ENCODE measurements at places on chromosomes 3 and 15.
A peak's percentile ranks its signal among the peaks of the same experiment; 100 is the strongest.

DNA sequence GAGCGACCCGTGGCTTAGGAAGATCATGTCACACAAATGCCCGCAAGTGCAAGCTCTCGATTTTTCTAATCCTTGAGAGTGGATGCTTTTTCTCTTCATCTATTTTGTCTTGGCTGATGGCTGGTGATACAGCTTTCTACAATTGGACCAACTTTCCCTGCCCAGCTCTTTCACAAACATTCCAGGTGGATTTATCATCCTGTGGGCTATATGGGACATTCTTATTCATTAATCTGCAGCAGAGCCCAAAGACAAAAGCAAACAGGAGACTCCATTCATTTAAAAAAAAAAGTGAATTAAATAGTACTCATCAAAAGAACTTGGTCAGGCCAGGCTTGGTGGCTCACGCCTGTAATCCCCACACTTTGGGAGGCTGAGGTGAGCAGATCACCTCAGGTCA is 14.2 kb upstream of the TSEN2 start:
- DNase-seq: no peak

DNA sequence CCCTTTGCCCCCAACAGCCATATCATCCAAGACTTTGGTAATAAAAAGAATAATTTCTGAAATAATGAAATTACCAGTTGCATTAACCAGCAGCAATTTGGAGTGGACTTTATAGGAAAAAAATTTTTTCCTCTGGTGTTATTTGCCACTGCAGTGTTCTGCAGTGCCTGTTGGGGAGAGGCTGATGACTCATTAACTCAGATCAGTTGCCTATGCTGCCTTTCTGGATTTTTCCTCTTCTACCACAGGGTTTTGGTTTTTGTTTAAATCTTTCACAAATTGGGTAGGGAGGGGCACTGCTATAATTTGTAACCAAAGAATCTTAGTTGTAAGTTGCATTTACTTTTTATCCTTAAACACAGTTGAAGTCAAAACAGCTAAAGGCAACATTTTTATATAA is 22.7 kb downstream of the ATP6V1A start:
- no peak for DNase-seq

DNA sequence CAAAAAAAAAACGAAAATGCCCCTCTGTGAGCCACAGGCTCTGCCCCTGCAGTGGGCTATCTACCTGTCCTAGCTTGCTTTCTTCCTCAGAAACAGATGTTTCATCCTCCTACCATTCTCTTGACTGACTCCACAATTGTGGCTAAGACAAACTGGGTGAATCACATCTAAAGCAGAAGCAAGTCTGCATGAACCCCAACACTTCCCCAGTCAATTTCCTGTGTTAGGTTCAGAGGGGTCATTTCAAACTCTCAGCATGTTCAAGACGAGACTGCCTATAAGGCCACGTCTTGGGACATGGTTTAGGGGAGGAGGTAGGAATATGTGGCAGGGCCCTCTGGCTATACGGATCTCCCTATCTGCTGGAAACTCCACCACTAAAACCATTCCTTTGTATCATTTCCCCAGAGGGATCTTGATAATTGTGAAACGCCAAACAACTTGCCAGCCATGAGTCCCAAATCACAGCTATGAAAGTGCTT is 28.6 kb upstream of the ANKDD1A start:
- peak; percentile 54 for DNase-seq

DNA sequence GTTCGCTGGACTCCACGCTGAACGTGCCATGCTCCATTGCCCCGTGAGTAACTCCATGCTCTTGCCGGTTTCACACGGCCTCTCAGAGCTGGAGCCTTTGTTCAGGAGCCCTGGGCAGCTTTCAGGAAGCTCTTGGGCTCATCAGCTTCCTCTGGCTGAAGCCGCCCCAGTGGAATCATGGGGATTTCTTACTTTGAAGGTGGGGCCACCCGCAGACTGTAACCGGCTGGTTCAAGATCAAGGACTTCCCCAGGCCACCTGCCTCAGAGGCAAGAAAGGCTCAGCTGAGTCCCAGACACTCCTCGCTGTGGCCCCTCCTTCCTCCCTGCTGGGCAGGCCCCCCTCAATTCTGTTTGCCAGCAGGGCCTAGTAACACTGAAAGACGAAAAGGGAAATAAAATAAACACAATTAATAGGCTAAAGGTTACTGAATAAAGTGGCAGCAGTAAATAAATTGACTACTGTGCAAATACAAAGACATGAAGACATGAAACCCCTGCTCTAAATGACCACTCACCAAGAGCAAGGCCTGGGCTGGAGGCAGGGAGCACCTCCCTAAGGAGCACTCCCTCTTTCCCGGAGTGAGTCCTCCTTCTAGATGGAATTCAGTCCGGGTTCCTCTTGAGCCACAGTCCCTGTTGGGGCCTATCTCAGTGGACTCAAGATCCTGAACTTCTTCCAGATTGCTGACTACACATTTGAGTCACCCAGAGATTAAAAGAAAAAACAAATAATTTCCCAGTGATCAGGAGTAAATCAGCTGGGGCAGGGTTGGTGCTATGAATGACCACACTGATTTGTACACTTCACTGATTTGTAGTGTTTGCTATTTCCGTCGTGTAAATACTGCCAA is 51.0 kb downstream of the ZDHHC19 start:
- DNase-seq: peak; percentile 54

DNA sequence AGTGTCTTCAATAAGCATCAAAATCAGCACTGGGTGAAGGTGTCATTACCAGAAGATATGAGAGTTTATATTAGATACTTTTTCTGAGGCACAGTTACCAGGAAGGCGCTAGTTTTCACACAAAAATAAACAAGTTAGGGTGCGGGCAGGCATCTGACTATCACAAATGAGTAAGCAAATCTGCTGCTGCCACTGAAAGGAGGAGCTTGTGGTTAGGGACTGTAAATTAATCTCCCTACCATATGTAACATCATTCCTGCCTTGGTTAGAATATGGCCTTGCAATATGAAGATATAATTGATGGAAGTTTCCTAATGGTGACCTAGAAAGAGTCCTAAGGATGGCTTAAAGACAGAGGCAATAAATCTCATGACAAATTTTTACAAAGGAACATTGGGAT is 19.5 kb upstream of the EID1 start:
- peak; percentile 13 for DNase-seq

DNA sequence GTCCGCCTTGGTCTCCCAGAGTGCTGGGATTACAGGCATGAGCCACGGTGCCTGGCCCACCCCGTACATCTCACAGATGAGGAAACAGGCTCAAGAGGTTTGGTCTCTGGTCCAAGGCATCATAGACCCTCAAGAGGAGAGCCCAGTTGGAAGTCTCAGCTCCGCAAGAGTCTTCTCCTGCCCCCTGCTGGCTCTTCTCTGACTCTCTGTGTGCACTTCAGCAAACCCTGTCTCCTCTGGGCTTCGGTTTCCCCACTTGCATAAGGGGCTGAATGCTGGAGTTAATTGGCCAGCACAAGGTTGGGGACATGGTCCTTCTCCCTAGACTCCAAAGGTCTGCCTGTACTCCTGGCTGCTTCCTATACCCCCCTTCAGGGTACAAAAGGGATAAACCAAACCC is 3.9 kb downstream of the MST1R start:
- DNase-seq: peak; percentile 18

DNA sequence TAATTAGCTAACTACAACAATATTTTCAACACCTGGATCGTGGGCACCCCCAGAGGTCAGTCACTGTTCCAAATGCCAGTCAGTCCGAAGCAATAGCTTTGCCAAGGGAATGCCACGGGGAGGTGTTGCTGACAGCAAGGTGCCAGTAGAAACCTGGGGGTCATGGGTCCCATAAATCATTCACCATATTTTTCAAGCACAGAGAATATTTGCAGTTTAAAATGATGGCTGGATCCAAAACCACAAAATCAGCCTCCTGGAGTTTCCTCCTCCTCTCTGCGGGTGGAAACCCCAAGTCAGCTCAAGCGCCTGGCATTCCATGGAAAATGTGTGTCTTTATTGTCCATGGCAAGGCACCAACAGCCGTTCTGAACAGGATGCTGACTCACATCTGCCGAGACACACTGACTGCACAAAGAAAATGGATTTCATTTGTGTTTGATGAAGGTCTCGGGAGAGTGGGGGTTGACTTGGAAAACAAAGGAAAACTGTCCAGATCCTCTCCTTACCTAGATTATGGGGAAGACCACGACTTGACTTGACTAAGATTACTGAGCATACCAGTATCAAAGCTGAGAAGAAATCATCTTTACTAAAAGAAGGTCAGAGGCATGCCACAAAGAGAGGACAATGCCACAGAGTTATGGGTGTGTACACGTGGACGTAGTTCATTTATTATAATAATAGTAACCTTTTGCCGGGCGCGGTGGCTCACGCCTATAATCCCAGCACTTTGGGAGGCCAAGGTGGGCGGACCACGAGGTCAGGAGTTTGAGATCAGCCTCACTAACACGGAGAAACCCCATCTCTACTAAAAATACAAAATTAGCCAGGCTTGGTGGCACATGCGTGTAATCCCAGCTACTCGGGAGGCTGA is 26.4 kb downstream of the ANXA2 start:
- peak; percentile 57 for DNase-seq

DNA sequence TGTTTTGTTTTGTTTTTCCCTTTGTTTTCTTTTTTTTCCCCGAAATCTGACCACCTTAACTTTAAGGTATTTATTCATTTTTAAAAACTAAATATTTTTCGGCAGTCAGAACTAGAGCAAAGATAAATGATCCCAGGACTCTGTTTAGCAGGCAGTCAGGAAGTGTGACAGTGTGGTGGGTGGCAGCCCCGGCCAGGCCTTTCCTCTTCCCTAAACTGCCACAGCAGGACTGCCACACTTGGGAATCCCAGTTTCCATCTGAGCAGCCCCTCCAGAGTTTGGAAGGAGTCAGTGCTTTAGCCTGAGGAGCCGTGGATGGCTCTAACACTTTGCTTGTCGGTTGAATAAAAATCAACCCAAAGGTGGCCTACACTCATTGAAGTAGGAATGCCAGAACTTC is 6.9 kb downstream of the CCRL2 start:
- no peak for DNase-seq

DNA sequence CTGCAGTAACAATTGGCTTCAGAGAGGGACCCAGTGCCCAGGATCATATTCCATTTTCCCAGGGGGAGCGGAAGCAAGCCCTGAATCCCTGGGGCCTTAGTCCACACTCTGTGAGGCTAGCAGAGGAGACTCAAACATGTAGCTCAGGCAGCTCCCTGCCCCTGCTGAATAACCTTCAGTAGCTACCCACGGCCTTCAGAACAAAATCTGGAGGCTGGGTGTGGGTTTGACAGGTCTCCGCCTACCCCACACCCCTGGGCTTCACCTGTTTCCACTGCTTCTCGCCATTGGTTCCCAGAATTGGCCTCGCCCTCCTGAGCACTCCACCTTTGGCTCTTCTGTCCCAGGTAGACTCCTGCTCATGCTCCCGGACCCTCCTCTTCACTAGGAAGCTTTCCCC is 93.6 kb upstream of the ATP2B2 start:
- no peak for DNase-seq

DNA sequence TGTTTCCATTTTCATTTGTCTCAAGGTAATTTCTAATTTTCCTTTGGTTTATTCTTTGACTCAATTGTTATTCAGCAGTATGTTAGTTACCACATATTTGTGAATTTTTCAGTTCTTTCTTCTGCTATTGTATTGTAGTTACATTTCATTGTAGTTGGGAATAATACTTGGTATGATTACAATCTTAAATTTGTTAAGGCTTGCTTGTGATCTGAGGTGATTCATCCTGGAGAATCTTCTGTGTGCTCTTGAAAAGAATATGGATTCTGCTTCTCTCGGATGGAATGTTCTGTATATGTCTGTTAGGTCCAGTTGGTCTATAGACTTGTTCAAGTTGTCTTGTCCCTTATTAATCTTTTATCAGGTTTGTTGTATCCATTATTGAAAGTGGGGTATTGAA is 63.4 kb upstream of the VEPH1 start:
- DNase-seq: no peak

- peak; percentile 3 for DNase-seq
Observed at GRCh38 chr15:25241241-25241801, 197.5 kb downstream of the UBE3A start.

GRCh38 chr3:187698499-187699399 is 3.6 kb downstream of the RTP2 start:
- DNase-seq: no peak

DNA sequence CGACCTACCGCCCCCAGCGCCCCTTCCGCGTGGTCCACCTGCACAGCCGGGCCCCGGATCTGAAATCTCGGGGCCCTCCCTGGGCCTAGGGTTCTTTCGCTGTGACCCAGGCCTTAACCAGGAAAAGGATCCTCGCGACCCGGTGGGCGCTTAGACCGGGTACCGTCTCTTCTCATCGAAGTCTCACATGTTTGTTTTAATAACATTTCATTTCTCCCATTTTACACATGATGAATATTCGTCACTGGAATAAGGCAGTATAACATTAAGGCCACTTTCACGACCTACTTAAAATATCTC is 277 bp upstream of the DALRD3 start:
- DNase-seq: no peak

DNA sequence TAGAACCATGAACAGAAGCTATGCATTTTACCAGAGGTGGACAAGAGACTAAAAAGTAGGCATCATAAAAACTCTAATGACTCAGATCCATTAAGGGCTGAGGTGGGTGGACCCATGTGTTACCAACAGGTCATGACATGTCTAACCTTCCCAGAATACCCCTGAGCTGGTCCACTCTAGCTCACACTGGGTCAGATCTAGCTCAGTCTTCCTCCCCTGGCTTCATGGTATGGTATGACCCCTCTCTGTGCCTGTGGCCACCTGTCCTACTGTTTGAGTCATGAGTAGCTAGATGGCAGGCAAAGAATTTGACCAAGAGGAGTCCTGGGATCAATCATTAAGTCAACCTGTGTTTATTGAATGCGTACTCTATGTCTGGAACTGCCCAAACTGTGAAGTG is 340.4 kb downstream of the EPHB1 start:
- no peak for DNase-seq

DNA sequence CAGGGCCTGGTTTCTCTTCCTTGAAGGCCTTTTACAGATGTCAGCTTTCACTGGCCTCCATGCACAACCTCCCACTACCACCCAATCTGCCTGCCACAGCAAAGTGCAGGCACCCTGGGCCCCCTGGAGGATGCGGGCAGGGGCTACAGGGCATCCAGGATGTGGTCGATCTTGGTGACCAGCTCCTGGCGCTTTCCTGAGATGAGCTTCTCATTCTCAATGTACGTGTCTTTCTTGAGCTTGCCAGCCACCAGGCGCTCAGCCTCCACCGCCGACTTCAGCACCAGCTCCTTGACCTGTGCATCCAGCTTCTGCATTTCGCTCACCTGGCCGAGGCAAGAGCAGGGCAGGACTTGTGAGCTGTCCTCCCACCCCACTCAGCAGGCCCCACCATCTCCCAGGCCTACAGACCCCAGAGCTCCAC is 30.3 kb downstream of the RPN1 start:
- peak; percentile 74 for DNase-seq

- no peak for DNase-seq
Observed at GRCh38 chr15:78810362-78811123, 721 bp downstream of the ADAMTS7 start.
